ENCODE measurements at places on chromosomes 4 and X.

GRCh38 chr4:46506876-46507275 lies 116.9 kb upstream of the GABRA2 start:
- peak; percentile 15 for DNase-seq

GRCh38 chr4:19438233-19438632 lies 813.5 kb upstream of the SLIT2 start:
- DNase-seq, result peak; percentile 29

GRCh38 chr4:81631958-81632441 lies 160.3 kb upstream of the RASGEF1B start:
- peak; percentile 96 for DNase-seq

DNA sequence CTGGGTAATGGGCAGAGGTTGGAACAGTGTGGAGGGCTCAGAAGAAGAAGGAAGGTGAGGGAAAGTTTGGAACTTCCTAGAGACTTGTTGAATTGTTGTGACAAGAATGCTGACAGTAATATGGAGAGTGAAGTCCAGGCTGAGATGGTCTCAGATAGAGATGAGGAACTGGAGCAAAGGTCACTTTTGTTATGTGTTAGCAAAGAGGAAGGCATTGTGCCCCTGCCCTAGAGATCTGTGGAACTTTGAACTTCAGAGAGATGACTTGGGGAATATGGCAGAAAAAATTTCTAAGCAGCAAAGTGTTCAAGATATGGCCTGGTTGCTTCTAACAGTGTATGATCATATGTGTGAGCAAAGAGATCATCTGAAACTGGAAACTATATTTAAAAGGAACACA lies 37.9 kb upstream of the MSX1 start:
- DNase-seq, result no peak

DNA sequence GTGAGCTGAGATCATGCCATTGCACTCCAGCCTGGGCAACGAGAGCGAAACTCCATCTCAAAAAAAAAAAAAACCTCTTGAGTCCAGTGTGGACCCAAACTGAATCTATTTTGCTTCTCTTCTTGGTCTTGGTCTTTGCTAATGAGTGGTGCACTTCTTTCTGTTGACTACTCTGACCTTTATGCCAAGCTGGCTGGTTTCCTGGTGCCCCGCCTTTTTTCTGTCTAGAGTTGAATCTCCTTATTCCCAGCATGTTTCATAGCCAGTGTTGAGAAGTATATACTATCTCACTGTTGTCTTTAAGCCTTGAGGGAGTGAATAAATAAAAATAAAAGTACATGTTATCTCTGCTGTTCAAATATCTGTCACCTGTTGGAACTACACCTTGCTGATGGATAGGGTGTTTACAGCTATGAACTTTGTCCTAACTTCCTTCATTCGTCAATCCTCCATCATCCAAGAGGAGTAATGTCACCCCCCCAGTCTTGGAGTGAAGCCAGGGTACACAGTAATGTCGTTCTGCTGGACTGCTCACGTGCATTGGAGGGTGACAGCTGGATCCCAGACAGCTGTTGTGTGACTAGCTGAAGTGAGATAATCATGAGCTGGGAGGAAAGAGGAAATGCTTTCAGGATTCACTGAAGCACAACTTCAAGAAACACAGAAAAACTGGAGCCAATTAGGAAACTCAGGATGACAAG lies 99.3 kb upstream of the PRKG2 start:
- peak; percentile 85 for DNase-seq

All from fibroblast of skin of right biceps (primary cell).